Cerebellar cortex (tissue), 1 donor: ENCODE measurements at places on chromosomes 1 and 21.

DNA sequence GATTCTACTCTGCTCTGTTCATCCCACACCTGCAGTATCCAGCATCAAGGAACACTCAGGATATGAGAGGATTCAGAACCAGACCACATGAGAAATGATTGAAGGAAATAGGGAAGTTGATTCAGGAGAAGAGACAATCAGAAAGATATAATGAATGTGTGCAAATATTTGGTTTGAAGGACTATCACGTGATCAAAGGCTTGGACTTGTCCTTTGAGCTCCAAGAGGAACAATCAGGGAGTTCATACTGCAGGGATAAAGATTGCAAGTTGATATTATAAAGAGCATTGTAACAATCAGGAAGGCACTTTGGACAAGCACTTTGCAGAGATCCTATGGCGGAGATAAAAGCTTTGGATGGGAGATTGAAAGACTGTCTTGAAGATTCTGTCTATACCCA, 13.9 kb upstream of the PIGM start:
- DNase-seq = no peak

DNA sequence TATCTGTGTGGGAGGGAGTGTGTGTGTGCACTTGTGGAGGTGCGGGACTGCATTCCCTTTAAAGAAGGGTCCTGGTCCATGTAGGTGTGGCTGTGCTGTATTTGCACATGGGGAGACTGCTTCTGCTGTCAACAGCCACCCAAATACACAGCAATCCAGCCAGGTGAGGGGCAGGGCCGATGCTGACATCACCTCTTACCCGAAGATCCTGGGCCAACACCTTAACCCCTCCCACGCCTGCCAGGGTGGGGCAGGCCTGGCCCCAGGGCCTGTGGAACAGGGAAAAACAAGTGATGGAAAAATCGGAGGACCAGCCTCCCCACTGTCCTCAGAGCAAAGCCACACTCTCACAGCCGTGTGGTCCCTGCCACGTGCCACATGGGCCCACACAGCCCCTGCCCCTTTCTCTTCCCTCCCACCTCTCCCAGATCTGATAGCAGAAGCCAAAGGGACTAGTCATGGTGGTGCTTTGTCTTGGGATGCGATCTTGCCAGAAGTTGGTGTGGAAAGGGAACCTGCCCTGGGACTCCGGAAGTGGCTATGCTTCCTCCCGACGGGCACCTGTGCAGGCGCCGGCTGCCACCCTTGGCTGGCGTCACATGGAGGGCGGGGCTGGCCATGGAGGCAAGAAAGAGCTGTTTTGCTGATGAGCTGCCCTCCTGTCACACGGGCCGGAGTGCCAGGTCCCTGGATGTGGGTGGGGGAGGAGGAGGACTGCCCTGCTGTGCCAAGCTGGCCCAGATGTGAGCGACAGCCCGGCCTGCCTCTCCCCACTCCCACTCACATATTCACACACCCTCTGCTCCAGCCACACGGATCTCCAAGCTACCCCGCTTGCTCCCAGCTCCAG, 7.8 kb upstream of the CASZ1 start:
- DNase-seq = no peak

DNA sequence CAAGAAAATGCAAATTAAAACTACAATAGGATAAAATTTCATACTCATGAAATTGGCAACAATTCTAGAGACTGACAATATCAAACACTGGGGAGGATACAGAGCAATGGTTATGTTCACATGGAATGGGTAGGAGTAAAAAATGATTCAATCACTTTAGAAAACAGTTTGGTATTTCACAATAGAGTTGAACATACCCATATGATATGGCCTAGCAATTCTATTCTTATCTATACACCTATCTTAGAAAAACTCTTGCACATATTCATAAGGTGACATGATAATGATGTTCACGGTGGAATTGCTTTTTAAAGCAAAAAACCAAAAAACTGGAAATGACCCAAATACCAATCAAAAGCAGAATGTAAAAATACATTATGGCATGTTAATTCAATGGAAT, 28.7 kb downstream of the PHC2 start:
- DNase-seq = no peak

GRCh38 chr1:8889925-8890785, 11.7 kb upstream of the ENO1 start:
- DNase-seq = peak; percentile 56

DNA sequence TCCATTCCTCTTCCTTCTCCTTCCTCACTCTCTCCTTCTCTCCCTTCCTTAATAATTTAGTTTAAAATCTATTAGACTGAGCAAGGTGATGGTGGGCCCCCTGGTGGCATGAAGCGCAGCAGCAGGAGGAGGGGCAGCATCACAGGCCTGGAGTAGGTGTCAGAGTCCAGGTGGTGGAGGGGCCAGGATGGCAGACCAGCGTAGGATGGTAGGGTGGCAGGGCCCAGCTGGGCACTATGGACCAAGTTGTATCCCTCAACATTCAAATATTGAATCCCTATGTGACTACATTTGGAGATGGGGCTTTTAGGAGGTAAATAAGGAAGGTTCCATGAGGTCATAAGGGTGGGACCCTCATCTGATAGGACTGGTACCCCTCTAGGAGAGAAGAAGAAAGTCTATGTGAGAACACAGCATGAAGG, 61.0 kb downstream of the WDR4 start:
- DNase-seq = peak; percentile 58

DNA sequence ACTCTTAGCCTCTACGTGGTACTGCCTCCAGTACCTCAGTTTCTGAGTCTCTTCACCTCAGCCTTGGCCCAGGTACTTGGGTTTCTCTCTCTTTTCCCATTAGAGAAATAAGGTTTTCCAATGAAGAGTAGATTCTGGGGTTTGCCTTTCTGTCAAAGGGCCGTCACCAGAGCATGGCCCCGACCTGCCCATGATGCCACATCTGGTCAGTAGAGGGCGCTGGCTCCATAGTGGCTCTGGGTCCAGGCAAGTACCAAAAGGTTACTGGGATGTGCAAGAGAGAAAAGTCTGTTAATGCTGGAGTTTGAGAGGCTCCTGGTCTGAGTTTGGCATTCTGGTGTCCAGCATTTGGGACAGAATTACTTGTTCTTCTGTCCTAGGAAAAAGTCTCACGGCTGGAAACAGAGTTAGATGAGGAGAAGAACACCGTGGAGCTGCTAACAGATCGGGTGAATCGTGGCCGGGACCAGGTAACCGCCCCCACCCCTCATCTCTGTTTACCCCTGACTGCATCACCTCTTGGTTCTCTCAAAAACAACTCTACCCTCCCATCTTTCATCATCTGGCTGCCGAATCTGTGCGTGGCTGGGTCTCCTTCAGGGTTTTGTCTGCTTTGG, 5.3 kb upstream of the TUFT1 start:
- peak; percentile 67 for DNase-seq

GRCh38 chr1:221715321-221716169, 26.3 kb downstream of the DUSP10 start:
- DNase-seq = no peak

DNA sequence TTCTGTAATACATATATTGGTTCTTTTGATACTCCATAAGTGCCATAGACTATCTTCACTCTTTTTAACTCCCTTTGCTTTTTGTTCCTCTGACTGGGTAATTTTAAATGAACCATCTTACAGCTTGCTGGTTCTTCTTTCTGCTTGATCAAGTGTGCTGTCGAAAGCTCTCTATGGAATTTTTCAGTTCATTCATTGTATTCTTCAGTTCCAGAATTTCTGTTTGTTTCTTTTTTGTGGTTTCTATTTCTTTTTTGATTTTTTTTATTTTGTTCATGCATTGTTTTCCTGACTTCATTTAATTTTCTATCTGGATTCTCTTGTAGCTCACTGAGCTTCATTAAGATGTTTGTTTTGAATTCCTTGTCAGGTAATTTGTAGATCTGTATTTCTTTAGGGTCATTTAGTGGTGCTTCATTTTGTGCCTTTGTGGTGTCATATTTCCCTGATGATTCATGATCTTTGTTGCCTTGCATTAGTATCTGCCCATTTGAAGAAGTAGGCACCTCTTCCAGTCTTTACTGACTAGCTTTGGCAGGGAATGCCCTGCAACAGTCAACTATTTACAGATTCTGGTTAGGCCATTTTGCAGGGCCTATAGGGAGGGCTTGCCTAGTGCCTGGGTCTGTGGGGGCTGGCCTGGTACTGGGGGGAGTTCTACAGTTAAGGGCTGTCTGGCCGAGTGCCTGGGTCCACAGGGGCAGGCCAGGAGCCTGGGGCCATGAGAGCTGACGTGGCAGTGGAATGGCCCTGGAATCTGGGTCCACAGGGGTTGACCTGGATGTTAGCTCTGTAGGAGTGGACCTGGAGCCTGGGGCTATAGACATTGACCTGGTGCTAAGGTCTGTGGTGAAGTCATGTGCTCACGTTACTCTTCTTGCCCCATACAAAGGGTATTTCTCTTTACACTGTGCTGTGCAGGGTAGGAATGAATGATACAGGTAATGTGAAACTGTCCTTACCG, 89.7 kb downstream of the MAGI3 start:
- no peak for DNase-seq

DNA sequence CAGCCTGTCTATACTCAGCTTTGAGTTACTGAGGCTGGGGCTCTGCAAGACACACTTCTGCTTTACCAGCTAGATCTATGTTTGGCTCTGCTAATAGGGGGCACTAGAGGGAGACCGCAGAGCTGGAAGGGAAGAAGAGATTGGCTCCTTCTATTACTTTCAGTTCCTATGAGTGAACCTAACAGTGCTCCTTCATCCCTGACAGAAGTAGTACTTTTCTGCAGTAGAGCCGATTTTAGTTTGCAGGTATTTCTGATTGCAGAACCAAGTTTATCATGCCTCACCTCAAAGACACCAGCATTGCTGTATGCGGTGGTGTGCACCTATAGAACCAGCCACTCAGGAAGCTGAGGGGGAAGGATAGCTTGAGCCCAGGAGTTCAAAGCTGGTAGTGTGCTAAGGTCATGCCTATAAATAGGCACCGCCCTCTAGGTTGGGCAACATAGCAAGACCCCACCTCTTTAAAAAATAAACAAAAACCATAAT, 5.7 kb upstream of the ZDHHC18 start:
- DNase-seq = no peak

- no peak for DNase-seq
These were observed 5.5 kb downstream of the TLR5 start for GRCh38 chr1:223137455-223138085.

DNA sequence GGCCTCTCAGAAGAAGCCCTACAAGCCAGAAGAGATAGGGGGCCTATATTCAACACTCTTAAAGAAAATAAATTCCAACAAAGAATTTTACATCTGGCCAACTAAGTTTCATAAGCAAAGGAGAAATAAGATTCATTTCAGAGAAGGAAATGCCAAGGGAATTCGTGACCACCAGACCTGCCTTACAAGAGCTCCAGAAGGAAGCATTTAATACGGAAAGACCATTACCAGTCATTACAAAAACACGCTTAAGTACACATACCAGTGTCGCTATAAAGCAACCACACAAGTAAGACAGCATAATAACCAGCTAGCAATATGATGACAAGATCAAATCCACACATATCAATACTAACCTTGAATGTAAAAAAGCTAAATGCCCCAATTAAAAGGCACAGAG, 704.9 kb upstream of the CHRM3 start:
- DNase-seq = no peak

GRCh38 chr1:246198115-246198816, 308.8 kb downstream of the SMYD3 start:
- no peak for DNase-seq

GRCh38 chr1:76492752-76493430, 374.4 kb upstream of the ST6GALNAC5 start:
- no peak for DNase-seq

GRCh38 chr21:44923480-44924084, 2.9 kb upstream of the ITGB2 start:
- no peak for DNase-seq

DNA sequence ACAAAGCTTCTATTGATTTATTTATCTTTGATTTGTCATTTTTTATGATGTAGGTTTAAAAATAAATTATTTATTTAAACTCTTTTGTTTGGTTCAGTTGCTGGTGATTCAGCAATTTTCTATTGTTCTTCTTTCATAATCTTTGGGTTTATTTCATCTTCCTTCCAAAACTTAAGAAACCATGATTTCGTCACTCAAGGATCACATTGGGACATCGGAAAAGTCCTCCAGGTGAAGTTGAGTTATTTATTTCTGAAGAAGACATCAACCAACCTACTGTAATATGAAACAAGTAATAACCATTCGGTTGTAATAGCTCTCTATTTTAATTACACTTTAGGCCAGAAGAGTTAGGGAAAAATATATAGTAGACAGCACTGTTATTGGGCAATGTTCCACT, 23.0 kb upstream of the WLS start:
- DNase-seq = no peak

DNA sequence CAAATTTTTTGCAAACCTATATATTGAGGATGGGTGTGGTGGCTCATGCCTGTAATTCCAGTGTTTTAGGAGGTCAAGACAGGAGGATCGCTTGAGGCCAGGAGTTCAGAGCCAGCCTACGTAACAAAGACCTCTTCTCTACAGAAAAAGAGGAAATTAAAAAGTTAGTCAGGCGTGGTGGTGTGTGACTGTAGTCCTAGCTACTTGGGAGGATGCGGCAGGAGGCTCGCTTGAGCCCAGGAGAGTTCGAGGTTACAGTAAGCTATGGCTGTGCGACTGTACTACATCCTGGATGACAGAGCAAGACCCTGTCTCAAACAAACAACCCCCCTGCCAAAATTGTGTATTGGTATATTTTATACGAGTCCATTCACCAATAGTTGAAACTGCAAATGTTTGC, 589.7 kb downstream of the DPYD start:
- DNase-seq = no peak

DNA sequence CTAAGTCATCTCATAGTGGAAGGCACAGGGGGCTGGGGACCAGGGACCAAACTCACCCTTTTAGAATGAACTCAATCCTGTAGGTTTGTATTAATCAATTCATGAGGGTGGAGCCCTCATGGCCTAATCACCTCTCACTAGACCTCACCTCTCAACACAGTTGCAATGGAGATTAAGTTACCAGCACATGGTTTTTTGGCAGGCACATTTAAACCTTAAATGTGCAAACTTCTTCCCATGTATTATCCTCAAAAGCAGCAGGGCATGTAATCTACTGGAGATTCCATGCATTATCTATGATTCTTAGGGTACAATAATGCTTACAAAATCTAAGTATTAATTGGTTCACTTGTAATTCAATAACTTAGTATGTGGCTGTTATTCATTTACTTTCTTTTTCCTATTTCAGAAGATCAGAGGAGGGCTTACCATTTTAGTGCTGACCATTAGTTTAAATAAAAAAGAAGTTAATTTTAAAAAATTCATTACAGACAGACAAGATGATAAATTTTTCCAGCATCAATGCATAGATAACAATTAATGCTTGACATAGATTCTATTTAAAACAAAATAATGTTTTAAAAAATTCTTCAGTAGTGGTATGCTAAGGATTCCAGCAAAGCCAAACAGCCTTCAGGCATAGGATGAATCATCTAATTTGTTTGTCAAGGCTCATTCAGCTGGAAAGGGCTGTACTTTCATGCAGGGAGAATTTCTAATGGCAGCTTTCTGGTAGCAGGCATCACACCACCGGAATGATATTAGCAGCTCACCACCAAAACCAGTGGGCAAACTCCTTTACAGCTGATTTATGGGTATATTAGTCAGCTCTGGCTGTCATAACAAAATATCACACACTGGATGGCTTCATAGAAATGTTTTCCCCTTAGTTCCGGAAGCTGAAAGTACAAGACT, 124.6 kb upstream of the ZNF648 start:
- peak; percentile 4 for DNase-seq
